ENCODE measurements at places on chromosomes 4 and X. TPM values are rescaled to one million over a fixed set of nuclear protein-coding genes. Genes with fewer than 3 reads are reported as not detected.
A peak's percentile ranks its signal among the peaks of the same experiment; 100 is the strongest.

GRCh38 chrX:3384327-3384726 is 37.9 kb upstream of the MXRA5 start:
- DNase-seq: no peak

GRCh38 chr4:114281164-114281960 is 301.9 kb upstream of the ARSJ start:
- DNase-seq: peak; percentile 55

Gene RNF175
- not detected for total RNA-seq

DNA sequence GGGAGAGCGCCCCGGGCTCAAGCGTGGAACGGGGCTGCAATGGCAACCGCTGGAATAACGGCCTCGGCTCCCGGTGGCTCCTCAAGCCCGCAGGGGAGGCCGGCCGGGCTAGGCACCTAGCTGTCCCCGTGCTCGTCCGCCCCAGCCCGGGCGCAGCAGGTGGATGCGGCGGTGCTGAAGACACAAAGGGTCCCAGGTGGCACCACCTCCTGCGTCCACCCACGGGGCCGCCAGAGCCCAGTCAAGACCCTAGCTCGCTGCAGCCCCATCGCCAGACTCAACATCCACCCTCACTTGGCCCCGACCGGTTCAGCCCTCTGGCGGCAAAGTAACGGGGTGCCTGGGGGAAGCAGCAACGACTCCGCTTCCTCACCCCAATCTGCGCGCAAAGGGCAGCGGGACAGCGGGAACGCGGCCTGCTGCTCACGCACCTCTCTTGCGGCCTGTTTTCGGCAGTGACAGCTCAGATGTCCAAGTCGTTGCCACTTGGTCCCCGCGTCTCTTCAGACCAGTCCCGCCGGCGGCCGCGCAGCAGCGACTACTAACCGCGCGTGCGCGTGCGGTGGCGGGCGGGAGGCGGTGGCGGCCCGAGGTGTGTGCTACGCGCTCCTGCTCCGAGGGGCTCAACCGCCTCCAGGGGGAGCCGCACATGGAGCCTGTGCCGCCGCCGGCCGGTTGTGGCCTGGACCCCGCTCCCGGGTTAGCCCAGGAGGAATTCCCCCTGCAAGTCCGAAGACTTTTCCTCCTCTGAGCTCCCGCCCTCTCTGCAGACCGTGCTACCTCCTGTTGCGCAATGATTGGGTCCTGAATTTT is at the start of gene CLGN:
CLGN (minus strand) TSS at position 543 of the 813 bp plus-strand sequence. CDS start 14,570 bp downstream, outside the sequence.
- DNase-seq: peak; percentile 32

DNA sequence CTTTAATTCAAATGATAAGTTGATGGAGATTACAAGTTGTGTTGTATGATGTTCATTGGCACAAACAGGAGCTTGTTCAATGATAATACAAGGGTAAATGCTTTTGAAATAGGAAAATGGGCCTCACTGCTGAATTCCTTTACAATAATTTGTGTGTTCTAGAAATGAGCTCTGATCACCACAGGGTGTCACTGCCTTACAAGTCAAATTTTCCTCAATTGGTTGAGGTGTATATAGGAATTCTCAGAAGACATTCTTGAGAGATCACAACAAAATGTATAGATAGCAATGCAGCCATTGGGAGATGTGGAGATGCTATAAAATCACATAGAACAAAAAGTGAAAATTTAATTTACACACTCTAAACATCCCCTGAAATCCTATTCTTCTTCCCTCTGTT is 49.6 kb downstream of the KLF8 start:
- peak; percentile 14 for DNase-seq

Data from myocyte (in vitro differentiated cells).